Panc1 (cell line): ENCODE measurements at places on chromosomes 2 and 18. TPM values are rescaled to one million over a fixed set of nuclear protein-coding genes. Genes with fewer than 3 reads are reported as not detected.
A peak's percentile ranks its signal among the peaks of the same experiment; 100 is the strongest.

RAPGEF4 gene
- 0.62 TPM for total RNA-seq

DNA sequence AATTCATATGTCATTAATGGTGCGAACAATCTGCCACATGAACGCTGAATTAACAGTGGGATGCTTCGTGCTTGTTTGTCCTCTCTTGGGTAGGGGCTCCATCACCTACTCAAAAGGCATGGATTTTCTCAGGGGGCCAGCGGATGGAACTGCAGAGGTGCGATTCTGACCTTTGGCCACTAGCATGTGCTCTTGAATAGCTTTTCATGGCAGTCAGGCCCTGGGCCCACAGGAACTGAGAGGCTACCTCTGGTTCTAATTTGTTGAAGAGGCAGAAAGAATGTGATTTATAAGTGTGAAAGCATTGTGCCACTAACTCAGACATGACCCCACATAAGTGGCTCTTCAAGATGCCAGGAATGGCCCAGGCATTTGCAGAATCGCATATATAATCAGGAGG is 283.2 kb downstream of the INSIG2 start:
- H3K4me1 ChIP-seq = no peaks in the 10 kb centered on the region
- DNase-seq = no peak
- no peak overlapping the region for H3K27ac ChIP-seq

ACTR1B gene
- 28.1 TPM for total RNA-seq

EPB41L5 gene
- total RNA-seq = 42.2 TPM

- H3K27ac ChIP-seq = peak overlapping the region; percentile 93
- DNase-seq = no peak
- no peaks in the 10 kb centered on the region for H3K36me3 ChIP-seq
- no peaks in the 10 kb centered on the region for H3K27me3 ChIP-seq
- peaks cover 42% of the 10 kb centered on the region for H3K4me1 ChIP-seq
Measured at GRCh38 chr2:207164006-207164831, 1.5 kb downstream of the KLF7 start.

DNA sequence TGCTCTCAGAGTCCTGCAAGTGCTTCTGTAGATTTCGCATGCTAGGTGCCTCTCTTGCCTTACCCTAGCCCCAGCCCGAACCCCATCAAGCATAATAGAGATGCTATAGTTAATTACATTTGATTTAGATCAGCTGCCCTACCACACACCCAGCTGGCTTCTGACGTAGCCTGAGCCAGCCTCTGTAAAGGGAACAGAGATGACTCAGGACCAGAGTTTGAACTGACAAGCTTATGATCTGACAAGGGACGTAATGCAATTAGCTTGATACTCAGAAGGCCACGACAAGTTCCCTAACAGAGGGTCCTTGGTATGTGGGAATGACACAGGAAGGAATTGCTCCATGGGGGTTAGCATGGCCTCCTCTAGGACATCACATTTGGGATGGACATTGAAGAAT is 126.6 kb downstream of the LRATD1 start:
- H3K27ac ChIP-seq = no peak overlapping the region
- no peaks in the 10 kb centered on the region for H3K36me3 ChIP-seq
- H3K27me3 ChIP-seq = no peaks in the 10 kb centered on the region
- no peak for DNase-seq

DNA sequence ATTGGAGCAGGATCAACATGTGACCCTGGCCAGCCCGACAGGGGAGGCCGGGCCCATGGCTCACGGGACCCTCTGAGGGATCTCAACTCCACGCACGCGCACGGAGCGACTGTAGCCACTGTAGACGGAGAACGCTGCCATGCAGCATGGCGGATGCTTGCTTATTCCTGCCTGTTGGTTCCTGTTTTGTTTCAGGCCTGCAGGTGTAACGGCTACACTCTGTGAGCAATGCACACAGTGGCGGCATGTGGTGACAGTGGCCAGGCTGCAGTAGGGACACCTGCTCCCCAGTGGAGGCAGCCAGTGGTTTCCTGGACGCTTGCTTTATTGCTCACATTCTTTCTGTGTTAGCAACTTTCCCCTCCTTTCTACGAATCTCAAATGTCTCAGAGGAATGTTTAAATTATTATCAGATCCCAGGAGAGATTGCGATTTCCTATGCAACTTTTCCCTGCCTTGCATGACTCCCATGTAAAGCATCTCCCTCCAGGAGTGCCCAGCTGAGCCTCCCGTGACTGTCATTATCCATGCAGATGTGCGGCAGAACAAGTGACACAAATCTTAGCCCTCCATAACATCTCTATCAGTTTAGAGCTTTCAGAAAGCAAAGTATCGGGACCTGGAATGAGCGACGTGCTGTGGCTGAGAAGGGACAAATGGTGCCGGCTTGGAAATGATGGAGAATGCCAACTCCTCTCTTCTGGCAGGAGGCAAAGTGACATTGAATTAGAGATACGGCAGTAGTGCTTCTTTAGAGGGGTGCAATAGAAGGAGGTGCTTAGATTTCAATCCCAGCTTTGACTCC is 209.7 kb downstream of the ASB1 start:
- no peak overlapping the region for H3K4me3 ChIP-seq
- H3K27ac ChIP-seq = no peak overlapping the region
- H3K27me3 ChIP-seq = no peaks in the 10 kb centered on the region
- H3K36me3 ChIP-seq = no peaks in the 10 kb centered on the region
- DNase-seq = no peak
- H3K4me1 ChIP-seq = no peaks in the 10 kb centered on the region; the same call in 1 of the 2 replicates
